Kidney glomerular epithelial cell (primary cell): ENCODE measurements at places on chromosomes 1 and 21.

GRCh38 chr21:19141511-19141910 is 737.9 kb upstream of the TMPRSS15 start:
- DNase-seq: no peak

- DNase-seq: no peak
Measured at GRCh38 chr1:160540859-160541233, 17.8 kb upstream of the SLAMF6 start.

DNA sequence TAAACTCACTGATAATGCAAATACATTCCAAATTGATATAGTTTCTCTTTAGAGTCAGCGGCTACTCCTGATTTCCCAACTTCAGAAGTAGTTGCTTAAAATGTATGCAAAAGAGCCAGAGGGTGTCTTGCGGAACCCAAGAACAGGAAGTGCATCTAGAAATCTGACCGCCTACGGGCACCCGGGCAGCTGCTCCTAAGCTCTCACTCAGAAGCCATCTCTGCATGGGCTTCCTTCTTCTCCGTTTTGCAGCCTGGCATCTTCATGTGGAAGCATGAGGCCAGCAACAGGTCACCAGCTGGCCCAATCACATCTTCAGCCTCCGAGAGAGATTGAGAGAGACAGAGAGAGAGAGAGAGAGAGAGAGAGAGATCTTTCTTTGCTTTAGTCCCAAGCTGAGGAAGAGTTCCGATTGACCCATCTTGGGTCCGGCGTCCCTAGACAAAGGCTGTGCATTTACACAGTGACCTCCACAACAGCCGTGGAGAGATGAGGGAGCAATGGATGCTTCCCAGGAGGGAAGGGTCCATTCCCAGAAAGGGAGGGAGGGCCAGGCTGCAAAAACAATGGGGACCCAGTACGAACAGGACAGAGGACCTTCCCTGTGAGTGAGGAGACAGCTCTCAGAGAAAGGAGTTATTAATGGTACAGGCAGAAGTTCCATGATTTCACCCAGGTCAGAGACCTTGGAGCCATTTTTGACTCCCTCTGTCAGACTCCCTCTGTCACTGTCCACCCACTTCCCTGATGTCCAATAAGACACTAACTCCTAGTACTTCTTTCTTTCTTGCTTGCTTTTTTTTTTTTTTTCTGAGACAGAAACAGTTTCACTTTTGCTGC is 28.2 kb upstream of the SLC30A1 start:
- no peak for DNase-seq

- no peak for DNase-seq
Measured at GRCh38 chr1:12346483-12347151, 116.8 kb downstream of the VPS13D start.

GRCh38 chr21:29187944-29188343 is 57.5 kb downstream of the MAP3K7CL start:
- DNase-seq: peak; percentile 23

- no peak for DNase-seq
Measured at GRCh38 chr1:21265644-21266043, 24.6 kb downstream of the ECE1 start.

GRCh38 chr1:12407050-12407961 is 177.5 kb downstream of the VPS13D start:
- DNase-seq: no peak

DNA sequence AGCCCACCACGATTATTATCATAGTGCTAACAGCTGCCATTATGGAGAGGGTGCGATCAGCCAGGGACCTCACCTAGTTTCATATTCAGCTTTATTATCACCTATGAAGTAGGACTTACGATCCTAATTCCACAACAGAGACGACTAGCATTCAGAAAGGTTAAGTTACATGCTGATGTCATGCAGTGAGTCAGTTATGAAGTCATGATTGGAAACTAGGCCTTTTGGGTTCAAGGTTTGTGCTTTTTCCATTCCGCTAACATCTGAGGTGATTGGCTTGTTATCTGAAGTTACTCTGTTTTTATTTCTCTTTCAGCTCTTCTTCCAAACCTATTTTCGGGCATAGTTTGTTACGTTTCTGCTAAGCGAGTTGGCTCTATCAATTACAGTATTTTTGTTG is 251.1 kb downstream of the CAMTA1 start:
- DNase-seq: no peak

- DNase-seq: peak; percentile 90
Measured at GRCh38 chr1:45892068-45892785, 88.8 kb downstream of the MAST2 start.

- peak; percentile 76 for DNase-seq
Measured at GRCh38 chr1:160541622-160542302, 18.7 kb upstream of the SLAMF6 start.

DNA sequence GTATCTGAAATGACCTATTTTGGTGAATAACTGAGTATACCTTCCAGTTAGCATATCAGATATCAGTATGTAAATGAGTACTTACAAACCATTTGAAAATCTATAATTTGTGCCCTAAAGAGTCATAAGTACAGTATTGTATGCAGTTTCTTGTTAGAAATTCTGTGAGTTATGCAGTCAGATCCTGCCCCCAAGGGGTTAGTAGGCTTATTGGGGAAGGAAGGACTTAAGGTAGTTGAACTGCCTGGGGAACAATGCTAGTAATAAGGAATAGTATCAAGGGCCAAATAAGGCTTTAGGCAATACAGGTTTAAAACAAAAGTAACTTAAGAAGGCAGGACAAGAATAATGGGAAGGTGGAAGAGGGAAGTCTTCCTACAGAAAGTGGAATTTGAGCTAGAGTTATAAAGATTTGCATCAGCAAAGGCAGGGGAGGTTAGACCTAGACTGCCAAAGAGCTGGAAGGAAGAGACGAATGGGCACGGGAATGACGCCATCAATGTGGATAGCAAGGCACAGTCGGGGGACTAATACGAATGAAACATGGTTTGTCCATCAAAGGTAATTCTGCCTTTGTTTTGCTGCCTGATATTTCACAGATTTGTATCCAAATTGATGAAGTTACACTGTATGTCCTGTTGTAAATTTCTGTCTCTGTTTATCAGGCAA is 182.9 kb upstream of the DPYD start:
- DNase-seq: no peak

DNA sequence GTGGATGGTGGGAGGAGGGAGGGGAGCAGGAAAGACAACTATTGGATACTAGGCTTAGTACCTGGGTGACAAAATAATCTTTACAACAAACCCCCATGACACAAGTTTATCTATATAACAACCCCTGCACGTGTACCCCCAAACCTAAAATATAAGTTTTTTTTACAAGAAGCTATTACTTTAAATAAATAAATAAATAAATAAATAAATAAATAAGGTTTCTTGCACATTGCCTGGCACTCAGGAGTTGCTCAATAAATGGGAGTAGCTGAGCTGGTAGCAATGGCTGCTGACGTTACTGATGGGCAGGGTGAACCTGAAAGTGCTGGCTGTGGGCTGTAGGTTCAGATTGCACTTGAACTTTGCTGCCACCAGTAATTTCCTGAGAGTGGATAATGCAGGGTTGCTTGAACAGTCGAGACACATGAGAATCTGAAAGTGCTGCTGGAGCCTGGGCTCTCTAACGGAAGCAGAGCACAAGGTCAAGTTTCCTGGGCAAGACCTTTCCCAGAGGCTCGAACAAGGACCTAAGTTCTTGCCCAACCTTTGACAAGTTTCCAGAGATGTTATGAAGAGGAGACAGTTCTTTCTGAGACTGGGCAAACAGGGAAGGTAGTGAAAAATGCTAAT is 14.8 kb upstream of the KCNE2 start:
- DNase-seq: no peak

DNA sequence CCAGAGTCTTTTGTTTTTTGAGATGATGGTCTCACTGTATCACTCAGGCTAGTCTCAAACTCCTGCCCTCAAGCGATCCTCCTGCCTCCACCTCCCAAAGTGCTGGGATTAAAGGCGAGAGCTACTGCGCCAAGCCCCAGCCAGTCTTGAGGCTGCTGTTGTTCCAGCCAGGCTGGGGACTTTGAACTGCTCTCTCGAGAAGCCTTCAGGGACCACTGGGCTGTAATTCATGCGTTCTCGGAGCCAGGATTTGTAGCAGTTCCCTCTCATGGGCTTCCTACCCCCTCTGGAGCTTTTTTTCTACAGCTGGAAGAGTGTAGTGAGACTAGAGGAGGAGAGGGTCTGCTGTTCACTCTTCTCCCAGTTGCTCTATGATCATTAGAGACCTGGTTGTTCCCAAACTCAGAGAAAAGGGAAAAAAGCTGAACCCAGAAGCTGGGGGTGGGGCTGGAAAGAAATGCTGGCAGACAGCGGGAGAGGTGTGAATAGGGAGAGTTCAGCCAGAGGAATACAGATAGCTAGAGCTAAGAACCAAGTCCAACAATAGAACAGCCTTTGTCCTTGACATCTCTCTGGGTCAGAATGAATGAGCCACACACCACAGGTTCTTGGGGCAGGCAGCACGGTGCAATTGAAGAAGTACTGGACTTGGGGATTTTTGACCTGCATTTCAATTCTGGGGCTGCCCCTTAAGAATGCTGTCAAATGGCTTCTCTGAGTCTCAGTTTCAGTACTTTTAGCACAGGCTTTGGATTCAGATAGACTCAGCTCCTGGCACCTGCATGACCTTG is 13.2 kb upstream of the SLC41A1 start:
- no peak for DNase-seq

GRCh38 chr1:199684686-199685273 is 342.7 kb upstream of the NR5A2 start:
- peak; percentile 65 for DNase-seq

GRCh38 chr1:232377494-232377770 is 252.5 kb downstream of the SIPA1L2 start:
- no peak for DNase-seq

DNA sequence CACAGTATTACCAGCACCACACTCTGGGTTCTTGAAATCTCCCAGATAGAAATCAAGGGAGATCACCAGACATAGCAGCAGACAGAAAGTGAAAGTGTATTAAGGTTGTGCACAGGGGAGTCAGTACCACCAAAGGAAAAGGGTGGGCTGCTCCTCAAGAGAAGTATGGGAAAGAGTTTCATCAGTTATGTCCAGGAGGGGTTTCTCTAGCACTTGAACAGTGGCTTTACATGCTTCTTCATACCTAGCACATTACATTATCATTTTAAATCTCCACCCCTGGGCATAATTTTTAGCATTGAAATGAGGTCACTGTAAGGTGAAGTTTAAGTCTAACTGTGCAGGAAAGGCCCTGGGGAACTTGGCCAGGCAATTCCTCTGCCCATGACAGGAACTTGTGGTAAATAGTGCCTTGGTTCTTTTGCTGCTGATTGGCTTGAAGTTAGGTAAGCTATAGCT is 601.0 kb downstream of the NUF2 start:
- no peak for DNase-seq

DNA sequence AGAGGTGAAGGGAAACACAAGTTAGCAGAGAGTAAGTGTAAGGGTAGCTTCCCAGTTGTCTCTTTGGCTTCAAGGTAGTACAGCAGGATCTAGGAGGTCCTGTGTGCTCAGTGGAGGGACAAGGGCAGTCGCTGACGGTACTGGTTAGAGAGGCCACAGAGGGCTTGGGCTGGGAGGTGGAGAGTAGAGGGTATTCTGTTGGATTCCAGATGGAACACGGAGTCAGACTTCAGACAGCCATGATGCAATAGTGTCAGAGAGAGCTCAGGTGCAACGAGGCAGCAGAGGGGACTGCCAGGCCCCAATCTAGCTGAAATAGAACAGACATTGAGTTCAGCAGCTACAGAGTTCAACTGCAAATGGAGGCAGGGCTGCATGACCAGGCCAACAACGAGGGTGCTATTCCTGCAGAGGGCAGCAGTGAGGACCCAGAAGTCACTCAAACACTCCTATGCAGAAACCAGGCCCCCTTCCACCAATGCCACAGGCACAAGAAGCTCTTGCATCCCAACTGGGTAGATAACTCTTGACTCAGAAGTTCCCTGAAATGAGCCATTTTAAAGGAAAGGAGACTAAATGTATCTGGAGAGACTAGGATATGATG is 325.0 kb upstream of the ESRRG start:
- DNase-seq: no peak

GRCh38 chr1:231527586-231528171 is 790 bp upstream of the TSNAX start:
- no peak for DNase-seq

DNA sequence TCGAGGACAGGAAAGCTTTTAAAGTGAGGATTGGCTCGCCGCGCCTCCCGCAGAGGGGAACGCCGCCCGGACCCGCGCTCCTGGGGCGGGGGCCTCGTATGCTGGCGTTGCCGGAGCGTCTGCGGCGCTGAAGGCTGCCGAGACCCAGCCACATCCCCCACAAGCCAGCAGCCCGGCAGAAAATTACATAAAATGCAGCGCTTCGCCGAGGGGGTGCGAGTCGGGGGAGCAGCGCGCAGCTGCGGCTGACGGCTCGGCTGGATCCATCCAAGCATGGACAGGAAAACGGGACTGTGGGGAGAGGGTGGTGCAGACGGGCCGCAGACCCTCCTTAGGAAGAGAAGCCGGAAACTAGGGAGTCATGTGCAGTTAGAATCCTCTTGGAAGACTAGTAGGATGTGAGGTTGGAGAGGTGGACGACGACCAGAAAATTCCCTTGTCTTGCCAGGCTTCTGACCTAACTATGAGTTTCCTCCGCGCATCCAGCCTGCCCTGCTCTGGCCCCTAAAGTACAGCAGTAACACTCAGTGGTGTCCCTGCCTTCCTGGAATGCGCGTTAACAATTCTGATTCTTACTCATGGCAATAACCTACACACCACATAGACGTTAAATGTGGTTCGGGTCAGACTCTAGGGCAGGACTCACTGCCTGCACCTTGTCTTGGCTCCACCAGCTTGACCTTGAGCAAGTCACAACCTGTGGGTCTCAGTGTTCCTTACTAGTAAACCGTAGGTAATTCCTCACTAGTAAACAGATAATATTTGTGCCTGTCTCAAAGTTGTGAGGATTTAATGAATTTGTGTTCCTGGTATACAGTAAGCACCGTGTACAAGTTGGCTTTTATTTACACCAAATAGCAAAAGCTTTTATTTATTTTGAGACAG is 953 bp upstream of the BRWD1 start:
- peak; percentile 58 for DNase-seq

DNA sequence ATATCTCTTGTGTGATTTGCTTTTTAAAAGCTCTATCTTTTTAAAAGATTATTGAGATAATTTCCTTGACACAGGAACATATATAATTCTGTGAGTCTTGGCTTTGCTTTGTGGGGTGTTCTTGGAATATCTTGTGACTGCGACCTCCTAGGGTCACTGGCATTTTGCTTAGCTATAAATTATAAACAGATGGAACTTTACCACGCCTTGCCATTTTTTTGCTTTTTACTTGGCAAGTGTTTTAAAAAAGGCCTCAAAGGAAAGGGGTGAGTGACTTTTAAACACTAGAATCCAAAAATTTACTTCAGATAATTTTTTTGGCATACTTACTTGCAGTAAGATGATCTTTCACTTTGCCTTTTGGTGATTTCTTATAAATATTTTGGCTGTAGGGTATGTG is 43.6 kb downstream of the ALG6 start:
- no peak for DNase-seq

DNA sequence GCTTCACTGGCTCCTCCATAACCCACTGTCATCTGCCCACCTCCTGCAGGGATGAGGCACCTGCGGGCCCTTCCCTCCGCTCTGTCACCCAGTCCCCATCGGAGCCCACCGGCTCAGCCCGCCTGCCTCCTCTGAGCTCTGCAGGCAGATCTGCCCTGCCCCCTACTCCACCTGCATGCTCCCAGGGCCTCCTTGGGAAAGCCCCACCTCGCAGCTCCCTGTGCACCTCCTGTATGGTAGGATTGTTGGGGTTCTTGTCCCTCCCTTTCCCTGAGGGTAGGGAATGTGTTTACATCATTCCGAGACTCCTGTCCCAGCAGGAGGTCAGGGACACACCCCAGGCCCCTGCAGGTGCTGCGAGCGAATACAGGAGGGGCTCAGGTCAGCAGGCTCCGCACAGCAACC is 50.5 kb downstream of the SIK1 start:
- DNase-seq: no peak

- DNase-seq: no peak
Measured at GRCh38 chr1:208921259-208921658, 662.3 kb upstream of the CAMK1G start.
